Activated CD8-positive, alpha-beta memory T cell treated with anti-CD3 and anti-CD28 coated beads for 4 hours (primary cell): ENCODE measurements at places on chromosomes 7 and 10.

DNA sequence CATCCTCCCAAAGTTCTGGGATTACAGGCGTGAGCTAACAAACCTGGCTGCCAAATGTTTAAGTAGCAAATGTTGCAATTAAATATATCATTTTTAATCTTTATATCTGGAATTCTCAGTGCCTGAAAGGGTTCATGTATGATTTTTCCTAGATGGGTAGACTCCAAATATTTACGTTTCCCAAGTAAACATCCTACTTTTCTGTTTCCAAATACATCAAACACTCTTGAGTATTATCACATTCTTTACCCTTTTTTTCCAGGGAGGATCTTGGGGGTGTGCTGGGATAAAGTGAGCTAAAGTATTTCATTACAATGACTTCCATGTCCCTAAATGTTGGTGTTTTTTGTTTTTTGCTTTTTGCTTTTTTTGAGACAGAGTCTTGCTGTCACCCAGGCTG lies 32.9 kb upstream of the CYTH3 start:
- DNase-seq = no peak

DNA sequence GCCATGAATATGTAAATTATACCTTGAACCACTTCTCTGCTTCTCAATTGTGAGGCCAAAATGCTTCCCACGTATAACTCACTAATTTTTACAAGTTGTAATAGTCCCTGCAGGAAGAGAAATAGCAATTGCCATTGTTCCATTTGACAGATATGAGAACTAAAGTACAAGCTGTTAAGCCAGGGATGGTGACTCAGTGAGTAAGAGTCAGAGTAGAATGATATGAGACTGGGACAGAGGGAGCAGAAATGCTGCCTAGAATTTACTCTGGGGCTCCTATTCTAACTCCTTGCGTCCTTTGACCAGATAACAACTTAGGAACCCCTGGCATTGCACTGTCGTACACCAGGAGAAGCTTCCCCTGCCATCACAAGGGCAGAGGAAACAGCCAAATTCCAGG lies 45.1 kb upstream of the SEPTIN7 start:
- no peak for DNase-seq

DNA sequence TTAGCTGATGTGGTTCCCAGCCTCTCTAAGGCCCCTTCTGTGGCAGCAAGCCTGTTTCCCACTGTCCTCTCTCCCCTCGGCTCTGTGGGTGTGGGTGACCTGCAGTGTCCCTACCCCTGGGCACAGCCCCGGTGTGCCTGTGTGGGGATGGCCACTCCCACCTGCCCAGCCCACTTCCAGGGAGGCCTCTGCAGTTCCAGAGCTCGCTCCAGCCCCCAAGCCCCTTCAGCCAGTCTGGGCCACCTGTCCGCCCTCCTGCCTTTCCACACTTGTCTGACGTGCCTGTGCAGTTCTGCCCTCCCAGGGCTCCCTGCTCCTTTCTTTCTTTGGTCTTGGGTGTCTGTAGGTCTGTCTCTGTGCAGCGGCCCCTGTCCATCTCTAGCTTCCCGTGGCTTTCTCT lies 127.0 kb upstream of the PPIF start:
- no peak for DNase-seq

GRCh38 chr7:93226310-93226709 lies at the start of gene HEPACAM2:
Gene HEPACAM2, minus strand, starts transcription at chr7:93226469.
- no peak for DNase-seq

- DNase-seq = no peak
Observed at GRCh38 chr7:47038621-47039020, 543.3 kb downstream of the TNS3 start.

- DNase-seq = no peak
Observed at GRCh38 chr7:141071260-141071854, 2.5 kb upstream of the TMEM178B start.

DNA sequence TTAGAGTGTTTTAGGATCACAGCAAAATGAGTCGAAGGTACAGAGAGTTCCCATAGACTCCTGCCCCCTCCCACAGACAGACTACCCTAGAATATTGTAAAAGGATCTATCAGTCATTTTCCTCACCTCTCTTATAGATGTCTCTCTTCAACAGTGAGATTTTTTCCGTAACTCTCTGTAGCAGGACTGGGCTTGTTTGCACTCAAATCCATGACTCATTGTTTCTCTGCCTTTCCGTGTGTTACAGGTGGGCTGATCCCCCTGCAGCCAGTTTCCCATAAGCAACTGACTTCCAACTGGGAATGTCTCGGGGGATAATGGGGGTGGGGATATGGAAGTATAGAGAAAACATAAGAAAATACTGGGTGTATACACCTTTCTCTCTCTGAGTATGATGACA lies 921.0 kb downstream of the GATA3 start:
- DNase-seq = no peak

- no peak for DNase-seq
Observed at GRCh38 chr7:149824301-149824741, 13.9 kb upstream of the ZNF862 start.

DNA sequence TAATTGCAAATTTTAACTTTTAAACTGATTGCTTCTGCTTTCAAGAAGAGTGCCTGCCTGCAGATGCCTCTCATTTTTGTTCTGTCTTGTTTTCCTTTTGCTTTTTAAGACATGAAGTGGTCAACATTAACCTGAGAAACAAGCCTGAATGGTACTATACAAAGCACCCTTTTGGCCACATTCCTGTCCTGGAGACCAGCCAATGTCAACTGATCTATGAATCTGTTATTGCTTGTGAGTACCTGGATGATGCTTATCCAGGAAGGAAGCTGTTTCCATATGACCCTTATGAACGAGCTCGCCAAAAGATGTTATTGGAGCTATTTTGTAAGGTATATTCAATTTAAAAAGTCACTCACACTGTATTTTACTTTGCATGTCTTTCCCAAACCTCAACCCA lies 8.8 kb downstream of the GSTO2 start:
- DNase-seq = no peak

GRCh38 chr10:52644373-52645186 lies 128.0 kb downstream of the MBL2 start:
- DNase-seq = no peak

DNA sequence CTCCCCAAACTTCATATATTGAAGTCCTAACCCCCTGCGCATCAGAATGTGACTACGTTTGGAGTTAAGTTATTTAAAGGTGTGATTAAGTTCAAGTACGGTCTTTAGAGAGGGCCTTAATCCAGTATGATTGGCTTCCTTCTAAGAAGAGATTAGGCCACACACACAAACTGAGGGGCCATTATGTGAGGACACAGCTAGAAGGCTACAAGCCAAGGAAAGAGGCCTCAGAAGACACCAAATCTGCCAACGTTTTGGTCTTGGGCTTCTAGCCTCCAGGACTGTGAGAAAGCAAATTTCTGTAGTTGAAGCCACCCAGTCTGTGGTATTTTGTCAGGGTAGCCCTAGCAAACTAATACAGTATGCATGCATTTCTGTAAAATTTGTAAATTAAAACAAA lies 41.7 kb downstream of the REEP3 start:
- DNase-seq = no peak

- no peak for DNase-seq
Observed at GRCh38 chr7:37013771-37014170, 289.5 kb upstream of the AOAH start.

- DNase-seq = no peak
Observed at GRCh38 chr7:67463983-67464382, 467.4 kb downstream of the TYW1 start.

GRCh38 chr10:111118758-111119157 lies 41.9 kb downstream of the ADRA2A start:
- no peak for DNase-seq

DNA sequence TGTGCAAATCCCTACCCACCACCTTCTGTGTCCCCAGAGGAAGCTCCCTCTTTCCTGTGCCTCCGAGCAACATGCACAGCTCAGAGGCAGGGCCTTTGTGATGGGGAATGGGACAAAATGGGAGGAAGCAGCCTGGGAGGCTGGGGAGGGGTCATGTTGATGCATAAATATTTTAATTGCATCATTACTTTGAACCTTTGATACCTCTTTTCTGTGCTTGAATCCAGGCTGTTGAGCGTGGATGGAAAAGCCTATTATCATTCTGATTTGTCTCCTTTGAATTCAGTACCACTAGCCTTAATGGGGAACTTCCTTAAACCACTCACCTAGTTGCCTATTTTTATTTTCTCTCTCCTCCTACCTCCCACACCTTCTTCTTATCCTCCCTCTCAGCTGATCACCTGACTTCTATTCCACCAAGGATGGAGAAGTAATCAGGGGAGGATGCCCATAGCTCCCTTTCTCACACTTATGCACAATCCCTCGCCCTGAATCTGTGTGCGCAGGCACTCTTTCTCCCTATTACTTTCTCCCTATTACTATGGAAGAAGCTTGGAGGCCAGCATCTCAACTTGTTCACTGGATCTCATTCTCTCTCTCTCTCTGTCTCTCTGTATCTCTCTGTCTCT lies 78.5 kb downstream of the SEC61G start:
- no peak for DNase-seq

- DNase-seq = no peak
Observed at GRCh38 chr10:82847242-82847641, 972.2 kb downstream of the NRG3 start.

GRCh38 chr10:104809288-104810090 lies 168.4 kb downstream of the SORCS3 start:
- no peak for DNase-seq

DNA sequence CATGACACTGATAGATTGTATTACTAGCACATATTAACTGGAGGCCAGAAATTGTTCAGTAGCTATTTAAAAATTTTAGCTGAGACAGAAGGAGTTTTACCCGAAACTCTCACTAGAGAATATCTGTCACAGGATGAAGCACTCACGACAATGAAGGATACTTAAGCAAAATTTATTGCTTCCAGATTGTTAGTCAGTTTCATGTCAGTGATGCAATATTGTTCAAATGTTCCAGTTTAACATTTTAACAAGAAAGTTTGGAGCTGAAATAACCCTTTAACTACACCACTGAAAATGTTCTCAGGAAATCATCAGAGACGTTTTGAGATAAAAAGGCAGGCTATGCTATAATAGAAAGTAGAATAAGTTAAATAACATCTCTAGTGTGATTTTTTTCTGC lies 15.0 kb upstream of the CADPS2 start:
- DNase-seq = no peak

GRCh38 chr10:56881218-56881617 lies 520.2 kb upstream of the ZWINT start:
- no peak for DNase-seq

DNA sequence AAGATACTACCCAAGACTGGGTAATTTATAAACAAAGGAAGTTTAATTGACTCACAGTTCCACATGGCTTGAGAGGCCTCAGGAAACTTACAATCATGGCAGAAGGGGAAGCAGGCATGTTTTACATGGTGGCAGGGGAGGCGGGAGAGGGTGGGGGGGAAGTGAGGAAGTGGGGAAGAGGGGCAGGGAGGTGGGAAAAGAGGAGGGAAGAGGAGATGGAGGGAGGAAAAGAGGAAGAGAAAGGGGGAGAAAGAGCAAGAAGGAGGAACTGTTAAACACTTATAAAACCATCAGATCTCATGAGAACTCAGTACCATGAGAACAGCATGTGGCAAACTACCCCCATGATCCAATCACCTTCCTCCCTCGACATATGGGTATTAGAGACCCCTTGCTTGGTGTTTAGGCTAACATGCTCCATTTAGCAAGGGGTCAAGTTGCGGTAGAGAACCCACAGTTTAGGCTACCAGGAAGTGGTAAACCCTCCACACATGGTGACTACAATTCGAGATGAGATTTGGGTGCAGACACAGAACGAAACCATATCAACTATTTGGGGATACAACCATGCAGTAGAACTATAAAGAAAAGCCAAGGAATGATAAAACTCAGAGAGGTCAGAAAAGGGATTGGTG lies 3.5 kb upstream of the LMBR1 start:
- no peak for DNase-seq

- DNase-seq = no peak
Observed at GRCh38 chr10:71234970-71235685, 22.8 kb downstream of the UNC5B start.

DNA sequence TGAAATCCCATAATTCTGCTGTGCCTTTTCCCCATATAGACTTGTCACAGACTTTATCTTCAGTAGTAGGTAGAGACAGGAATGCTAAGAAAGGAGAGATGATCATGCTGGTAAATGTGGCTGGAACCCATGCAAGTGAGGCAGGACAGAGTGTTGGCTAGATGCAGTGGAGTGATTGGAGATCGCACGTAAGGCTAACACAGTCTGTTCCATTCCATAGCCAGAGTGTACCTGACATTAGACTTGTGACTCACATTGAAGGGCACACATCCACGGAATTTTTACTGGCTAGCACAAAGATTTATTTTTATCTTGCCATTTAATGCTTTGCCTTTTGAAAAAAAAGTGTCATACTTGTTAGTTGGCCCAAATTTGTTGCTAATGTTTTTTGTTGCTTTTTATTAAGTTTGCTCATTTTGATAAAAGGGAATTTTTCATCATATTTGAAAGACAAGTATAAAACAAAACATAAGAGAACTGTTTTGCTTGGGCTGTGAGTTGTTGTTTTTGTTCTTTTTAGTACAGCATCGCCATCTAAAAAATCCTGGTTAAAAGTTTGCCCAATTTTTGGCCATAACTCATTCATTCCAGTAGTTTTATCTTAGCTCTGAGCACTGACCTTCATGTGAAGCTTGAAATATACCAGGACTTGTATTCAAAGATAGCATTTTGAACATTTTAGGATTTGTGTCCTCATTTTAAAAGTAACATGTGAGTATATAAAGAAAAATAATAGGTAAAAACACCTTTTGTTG lies 81.0 kb downstream of the CPED1 start:
- no peak for DNase-seq

DNA sequence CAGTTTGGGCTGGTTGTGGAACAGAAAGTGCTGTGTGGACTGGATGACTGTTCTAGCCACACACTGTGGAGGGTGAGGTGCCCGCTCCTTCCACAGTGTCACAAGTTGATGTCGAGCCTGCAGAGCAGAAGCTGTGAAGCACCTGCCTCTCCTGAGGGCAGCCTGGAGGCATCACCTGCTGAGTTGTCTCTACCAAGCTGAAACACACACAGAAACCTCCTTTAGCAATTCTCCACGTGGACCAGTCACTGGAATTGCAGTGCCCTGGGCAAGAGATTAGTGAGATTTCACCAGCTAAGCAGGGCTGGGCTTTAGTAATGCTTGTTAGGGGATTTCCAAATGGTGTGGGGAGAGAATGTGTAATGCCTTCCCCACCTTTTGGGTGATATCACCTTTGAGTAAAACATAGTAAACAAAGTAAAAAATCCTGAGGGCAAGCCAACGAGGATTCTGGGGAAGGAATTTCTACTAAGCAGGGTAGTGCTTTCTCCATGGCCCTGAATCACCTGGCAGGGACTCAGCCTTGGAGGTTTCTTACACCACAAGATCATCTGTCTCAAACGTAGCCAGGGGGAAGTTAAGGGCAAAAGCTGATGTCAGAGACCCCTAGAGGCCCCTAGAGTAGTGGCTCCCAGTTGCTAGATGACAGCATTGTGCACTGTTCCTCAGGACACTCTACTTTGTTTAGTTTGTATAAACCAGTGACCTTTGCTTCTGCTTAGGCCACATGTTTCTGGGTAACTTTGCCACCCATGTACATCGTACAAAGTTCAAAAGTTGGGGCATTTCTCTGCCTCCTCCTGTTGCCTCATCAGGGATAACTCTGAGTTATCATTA lies 233.1 kb upstream of the IGFBP3 start:
- no peak for DNase-seq
